Activated naive CD4-positive, alpha-beta T cell treated with Interleukin-2 at 50 U/mL for 16 hours (primary cell): ENCODE measurements at places on chromosomes 4 and X.

DNA sequence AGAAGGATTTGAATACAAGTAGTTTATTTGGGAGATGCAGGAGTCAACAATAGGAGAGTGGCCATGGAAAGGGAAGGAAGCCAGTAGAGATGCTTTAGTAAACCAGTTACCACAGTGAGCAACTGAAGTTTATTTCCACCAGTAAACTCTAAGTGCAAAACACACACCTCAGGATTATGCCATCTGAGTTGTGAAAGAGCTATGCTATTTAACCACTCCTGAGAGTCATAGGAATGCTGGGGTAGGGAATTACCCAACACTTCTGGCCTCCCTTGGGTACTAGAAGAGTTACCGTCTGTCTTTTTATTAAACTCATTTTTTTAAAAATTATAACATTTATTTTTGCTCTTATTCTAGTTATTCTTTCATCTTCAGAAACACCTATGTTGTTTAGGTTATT, 834.6 kb upstream of the AMOT start:
- DNase-seq: no peak

GRCh38 chr4:144371485-144371884, 231.0 kb upstream of the GYPA start:
- DNase-seq: no peak

- no peak for DNase-seq
Observed at GRCh38 chr4:55385201-55385649, 10.5 kb upstream of the TMEM165 start.

DNA sequence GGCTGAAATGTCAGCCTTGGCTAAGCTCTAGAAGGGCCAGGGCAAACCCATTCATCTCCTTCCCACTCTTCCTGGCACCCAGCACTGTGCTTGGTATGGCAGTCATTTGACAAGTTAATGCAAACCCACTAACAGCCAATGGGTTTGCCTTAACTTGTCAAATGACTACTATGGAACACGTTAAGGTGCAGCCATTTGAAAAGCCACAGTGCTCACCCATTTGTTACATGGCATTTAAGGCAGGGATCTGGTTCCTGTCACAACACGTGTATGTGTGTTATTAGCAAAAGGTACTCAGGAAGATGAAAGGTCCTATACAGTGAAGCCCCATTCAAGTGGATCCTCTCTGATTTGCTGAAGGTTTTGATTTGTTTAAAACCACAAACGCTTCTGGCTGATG, 7.2 kb downstream of the CRMP1 start:
- DNase-seq: no peak
